ENCODE measurements at places on chromosomes 7 and 10. TPM values are rescaled to one million over a fixed set of nuclear protein-coding genes. Genes with fewer than 3 reads are reported as not detected.

- DNase-seq = no peak
These were observed 206.2 kb upstream of the YAE1 start for GRCh38 chr7:39360038-39360437.

DNA sequence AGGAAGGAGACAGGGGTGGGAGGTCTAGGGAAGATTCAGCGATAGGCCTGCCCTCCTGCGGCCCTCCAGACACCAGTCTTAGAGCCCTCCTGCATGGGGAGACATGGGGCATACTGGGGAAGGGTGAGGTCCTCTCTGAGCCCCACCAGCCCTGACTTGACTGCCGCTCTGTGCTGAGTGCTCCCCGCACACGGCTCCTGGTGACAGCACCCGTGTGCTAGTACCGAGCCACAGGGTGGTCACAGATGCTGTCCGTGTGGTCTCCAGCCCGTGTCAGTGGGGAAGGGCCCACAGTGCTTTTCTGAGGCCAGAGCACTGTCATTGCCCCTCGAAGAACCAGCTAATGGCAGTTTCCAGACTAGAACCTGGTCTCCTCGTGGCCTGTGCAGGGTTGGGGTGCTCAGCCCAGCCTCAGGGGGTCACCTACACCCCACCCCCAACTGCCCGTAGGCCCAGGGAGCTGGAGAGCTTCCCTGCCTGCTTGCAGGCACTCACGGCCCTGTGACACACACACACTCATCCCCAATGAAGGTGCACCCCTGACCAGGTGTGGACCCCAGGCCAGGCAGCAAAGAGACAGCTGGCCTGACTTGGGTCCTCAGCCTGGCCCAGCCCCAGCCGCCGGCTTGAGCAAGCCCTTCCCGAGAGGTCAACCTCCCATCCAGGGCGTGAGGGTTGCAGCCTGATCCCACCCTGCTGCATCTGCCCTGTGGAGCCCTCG lies 86.0 kb upstream of the RET start:
- peak; percentile 76 for DNase-seq

DNA sequence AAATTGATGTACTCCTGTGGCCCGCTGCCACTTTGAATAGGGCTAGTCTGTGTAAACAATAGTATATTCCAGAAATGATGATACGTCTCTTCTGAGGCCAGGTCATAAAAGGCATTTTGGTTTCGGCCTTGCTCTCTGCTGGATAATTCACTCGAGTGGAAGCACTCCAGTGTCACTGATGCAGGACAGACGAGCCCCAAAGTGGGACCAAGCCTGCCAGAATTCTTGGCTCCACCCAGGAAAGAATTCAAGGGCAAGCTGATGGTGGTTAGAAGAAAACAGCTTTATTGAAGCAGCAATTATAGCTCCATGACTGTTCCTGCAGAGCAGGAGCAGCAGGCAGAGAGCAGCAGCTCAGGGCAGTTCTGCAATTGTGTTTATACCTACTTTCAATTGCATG lies 717.6 kb downstream of the GRM8 start:
- DNase-seq = no peak

- no peak for DNase-seq
These were observed 99.1 kb upstream of the JCAD start for GRCh38 chr10:30158325-30158960.

DNA sequence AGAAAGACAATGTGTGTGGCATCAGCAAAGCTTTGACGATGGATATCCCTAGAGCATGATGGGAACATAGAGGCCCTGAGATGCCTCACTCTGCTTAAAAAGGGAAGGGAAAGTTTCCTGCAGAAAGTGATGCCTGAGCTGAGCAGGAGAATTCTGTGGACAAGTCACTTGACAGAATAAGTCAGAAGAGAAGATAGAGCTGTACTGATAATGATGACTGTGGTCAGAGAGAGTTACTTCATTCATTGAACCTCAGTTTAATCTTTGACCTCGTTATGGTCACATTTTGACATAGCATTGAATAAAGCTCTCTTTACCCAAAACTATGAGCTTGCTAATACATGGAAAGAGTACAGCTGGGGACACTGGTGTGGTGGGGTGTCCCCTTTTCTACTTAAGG lies 7.6 kb downstream of the CUBN start:
- no peak for DNase-seq

DNA sequence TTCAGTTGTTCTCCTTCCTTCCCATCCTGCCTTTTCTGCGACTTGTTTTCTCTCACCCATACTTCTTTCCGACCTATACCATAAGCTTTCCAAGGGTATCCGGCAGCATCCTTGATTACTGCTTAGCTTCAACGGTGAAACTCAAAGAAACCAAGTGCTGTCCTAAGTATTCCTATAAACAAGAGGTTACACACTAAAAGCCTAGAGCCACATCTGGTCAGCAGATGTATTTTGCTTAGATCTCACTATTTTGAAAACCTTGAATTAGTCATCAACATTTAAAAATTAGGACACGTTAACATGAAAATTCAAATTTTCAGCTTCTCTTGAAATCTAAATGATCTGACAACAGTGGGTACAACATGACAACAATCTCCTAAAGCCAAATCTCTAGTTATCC lies 20.0 kb downstream of the ARHGAP21 start:
- DNase-seq = no peak

- no peak for DNase-seq
These were observed 138.0 kb downstream of the SLIT1 start for GRCh38 chr10:97047788-97048187.

DNA sequence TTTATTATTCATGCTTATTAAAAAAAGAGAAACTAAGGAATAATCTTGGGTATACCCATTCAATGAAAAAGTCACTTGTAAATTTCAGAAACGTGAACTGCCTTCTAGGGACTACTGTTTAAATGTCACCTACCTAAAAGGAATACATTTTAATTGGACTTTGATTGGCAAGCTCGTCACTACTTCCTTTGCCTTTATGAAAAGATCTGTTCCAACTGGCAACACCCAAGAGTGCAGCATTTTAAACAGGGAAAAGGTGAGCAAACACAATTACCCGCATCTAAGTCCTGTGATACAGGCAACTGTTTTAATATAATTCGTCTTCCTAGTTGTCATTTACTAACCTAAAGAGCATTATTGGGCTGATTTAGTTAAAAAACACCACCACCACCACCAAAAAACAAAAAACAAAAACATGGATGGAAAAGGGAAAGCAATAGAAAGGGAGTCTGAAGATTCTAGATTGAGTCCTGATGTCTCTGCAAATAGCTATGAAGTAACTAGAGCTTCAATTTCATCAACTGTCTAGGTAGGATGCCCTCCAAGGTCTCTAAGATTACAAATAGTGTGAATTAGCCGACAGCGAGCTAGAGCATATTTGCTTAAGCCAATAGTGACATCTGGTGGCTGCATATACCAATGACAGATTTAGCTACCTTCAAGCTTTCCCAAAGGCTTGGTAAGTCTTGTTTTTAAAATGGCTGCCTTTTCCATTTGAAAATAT lies 33.8 kb upstream of the ICA1 start:
- peak; percentile 76 for DNase-seq

GRCh38 chr10:62626817-62627216 lies 177.7 kb upstream of the ADO start:
- no peak for DNase-seq

DNA sequence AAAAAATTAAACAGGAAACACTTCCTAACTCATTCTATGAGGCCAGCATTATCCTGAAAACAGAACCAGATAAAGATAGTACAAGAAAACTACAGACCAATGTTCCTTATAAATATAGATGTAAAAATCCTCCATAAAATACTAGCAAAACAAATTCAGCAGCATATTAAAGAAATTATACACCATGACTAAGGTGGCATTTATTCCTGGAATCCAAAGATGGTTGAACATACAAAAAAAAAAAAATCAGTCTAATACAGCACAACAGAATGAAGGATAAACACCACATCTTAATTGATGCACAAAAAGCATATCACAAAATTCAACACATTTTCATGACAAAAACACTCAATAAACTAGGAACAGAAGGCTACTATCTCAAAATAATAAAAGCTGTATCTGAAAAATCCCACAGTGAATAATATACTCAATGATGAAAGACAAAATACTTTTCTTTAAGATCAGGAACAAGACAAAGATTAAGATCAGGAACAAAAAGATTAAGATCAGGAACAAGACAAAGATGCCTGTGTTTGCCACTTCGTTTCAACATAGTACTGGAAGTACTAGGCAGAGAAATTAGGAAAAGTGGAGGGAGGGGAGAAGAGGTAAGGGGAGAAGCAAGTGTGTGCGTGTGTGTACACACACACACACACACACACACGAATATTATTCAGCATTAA lies 95.6 kb downstream of the SNX13 start:
- DNase-seq = no peak

GRCh38 chr10:13930120-13930519 lies 343.4 kb downstream of the PRPF18 start:
- DNase-seq = no peak

DNA sequence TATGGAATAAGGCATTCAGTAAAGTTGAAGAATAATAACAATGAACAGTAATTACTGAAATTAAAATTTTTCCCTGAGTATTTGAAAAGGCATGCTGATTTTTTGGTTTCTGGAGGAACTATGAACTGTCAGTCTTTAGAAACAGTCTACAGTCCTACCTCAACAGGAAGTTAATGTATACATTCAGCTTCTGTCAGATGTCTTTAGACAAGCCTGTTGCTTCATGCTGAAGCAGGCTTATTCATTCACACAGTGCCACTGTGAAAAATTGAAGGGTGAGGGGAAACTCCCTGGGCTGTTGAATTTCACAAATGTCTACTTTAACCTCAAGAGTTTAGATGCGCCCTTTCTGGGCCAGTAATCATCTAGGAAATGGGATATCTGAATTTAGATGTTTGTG lies 3.5 kb downstream of the NRF1 start:
- no peak for DNase-seq

- no peak for DNase-seq
These were observed 1024.8 kb downstream of the LRMDA start for GRCh38 chr10:76456197-76456596.

GRCh38 chr10:35887685-35888084 lies 245.6 kb upstream of the FZD8 start:
- no peak for DNase-seq

- no peak for DNase-seq
These were observed 71.9 kb upstream of the DUSP5 start for GRCh38 chr10:110425684-110426293.

- DNase-seq = no peak
These were observed 30.7 kb upstream of the ZNF92 start for GRCh38 chr7:65342723-65343629.

- no peak for DNase-seq
These were observed 32.7 kb upstream of the ARMS2 start for GRCh38 chr10:122421742-122422141.

GRCh38 chr10:125868372-125868975 lies 12.6 kb downstream of the DHX32 start:
- no peak for DNase-seq

DNA sequence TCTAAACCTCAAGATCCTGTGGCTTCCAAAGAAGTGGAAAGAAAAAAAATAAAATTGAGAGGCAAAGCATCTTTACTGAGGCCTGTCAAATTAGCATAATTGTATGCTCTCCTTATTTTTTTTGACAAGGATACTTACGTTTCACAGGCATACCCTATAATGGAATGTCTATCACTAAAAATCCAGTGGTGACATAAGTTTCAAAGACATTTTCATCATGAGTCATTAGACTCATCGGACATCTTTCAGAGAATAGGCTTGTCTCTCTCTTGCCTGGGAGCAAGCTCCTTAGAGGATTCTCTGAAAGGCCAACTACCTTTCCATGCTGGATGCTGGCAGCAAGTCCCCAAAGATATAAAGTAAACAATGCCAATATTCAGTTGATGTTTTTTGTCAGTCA lies 380.7 kb upstream of the STEAP1 start:
- DNase-seq = no peak

DNA sequence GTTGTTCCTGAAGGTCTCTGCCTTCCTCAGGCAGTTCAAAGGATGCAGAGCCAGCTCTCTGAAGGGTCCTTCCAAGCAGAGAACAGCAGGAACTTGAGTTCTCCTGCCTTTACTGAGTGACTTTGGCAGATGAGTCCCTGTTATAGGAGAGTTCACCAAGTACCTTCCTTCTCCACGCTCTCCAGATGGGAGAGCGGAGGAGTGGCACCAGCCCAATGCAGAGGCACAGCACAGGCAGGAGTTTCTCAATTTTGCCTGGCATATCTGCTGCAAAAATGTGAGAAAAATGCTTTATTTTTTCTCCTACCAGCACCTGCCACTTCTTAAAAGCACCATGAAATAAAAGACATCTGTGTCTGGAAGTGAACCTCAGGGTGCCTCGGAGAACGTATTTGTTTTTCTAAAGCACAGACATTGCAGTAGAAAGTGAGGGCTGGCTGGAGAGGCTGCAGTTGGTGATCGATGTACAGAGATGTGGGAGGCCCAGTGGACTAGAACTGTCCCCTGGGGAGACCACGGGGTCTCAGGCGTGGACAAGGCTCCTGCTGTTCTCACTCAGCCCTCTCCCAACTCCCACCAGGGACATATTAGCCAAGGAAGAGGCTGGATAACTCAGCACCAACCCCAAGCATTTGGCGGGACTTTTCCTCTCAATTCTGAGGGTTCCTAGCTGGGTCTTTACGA lies 174.5 kb downstream of the WDR37 start:
- no peak for DNase-seq

GRCh38 chr7:57772126-57772924 lies 322.3 kb downstream of the ZNF716 start:
- DNase-seq = no peak

DNA sequence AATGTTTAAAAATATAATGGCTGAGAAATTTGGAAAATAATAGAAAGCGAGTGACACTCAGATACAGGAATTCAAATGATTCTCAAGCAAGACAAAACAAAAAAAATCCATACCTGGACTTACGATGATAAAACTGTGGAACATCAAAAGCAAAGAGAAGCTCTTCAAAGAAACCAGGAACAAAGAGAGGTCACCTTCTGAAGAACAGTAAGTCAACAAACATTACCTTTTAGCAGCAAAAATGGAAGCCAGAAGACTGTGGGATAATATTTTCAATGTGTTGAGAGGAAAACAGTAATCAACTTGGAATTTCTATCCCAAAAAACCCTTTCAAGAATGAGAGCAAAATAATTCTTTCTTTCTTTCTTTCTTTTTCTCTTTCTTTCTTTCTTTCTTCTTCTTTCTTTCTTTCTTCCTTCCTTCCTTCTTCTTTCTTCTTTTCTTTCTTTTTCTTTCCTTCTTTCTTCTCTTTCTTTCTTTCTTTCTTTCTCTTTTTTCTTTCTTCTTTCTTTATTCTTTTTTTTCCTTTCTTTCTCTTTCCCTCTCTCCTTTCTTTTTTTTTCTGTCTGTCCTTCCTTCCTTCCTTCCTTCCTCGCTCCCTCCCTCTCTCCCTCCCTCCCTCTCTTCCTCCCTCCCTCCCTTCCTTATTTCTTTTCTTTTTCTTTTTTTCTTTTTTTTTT lies 1.8 kb upstream of the CPA5 start:
- DNase-seq = no peak

GRCh38 chr7:44882899-44883298 lies 2.4 kb downstream of the PURB start:
- DNase-seq = no peak

GRCh38 chr7:31052841-31053601 lies 913 bp downstream of the ADCYAP1R1 start:
- no peak for DNase-seq

GRCh38 chr10:98131619-98132018 lies 2.8 kb upstream of the R3HCC1L start:
- no peak for DNase-seq

The JMJD1C gene
- total RNA-seq = 83.3 TPM

The NOS3 gene
- 12.1 TPM for total RNA-seq

The TMEM130 gene
- 1.5 TPM for total RNA-seq

The LRGUK gene
- 1.0 TPM for total RNA-seq

The HTR5A gene
- total RNA-seq = not detected

The SPDYE5 gene
- total RNA-seq = not detected

The UCMA gene
- not detected for total RNA-seq

The TLX1 gene
- not detected for total RNA-seq

The IFIT2 gene
- total RNA-seq = 26.1 TPM

The CTBP2 gene
- 71.2 TPM for total RNA-seq

The NKX2-3 gene
- total RNA-seq = not detected

All from left lung (tissue), 14 donors.